ENCODE measurements at places on chromosomes 16 and 17. TPM values are rescaled to one million over a fixed set of nuclear protein-coding genes. Genes with fewer than 3 reads are reported as not detected.

The IL21R gene
- total RNA-seq, result not detected

The MAFG gene
- 23.1 TPM for total RNA-seq

The C1QL1 gene
- 3.3 TPM for total RNA-seq

The HOXB9 gene
- not detected for total RNA-seq

The DYNLRB2 gene
- total RNA-seq, result 3.3 TPM

The BAIAP2 gene
- total RNA-seq, result 25.9 TPM

DNA sequence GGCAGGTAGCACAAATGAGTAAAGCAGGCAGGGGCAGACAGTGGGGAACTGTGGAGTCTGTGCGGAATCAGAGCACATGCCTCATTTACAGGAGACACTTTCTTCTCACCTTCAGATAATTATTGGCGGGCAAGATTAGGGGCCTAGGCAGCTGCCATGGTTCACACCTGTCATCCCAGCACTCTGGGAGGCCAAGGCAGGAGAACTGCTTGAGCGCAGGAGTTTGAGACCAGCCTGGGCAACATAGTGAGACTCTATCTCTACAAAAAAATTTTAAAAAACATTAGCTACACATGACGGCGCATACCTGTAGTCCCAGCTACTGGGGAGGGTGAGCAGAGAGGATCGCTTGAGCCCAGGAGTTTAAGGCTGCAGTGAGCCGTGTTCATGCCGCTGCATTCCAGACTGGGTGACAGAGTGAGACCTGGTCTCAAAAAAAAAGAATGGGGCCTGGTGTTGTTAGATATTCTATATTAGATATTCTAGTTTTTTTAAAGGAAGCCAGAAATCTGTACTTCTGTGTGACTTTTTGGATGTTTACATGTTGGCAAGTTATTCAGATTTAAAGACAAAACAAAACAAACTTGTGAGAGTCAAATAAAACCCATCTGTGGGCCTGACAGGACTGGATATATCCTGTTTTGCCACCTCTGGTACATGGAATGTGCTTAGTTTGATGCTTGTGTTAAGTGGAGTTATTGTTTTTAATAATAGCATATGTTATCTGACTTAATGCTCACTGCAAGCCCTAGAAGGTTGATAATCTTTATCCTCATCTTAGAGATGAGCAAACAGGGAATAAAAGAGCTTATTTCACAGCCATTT, 4.9 kb upstream of the LPCAT2 start:
- DNase-seq, result no peak

DNA sequence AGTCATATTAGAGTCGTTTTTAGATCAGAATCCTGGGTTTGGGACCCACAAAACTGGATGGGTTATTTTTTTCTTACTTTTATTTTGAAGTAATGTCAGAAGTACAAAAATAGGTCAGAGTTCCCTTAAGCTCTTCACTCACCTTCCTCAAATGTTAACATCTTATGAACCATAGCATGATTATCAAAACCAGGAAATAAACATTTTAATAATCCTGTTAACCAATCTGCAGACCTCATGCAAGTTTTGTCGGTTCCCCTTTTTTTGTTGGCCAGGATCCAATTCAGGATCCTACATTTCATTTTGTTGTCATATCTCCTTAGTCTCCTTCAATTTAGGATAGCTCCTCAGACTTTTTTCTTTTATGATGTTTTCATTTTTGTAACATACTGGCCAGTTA, 162.0 kb downstream of the CHD9 start:
- no peak for DNase-seq

GRCh38 chr17:76261421-76262215, 3.5 kb upstream of the UBALD2 start:
- DNase-seq, result no peak

DNA sequence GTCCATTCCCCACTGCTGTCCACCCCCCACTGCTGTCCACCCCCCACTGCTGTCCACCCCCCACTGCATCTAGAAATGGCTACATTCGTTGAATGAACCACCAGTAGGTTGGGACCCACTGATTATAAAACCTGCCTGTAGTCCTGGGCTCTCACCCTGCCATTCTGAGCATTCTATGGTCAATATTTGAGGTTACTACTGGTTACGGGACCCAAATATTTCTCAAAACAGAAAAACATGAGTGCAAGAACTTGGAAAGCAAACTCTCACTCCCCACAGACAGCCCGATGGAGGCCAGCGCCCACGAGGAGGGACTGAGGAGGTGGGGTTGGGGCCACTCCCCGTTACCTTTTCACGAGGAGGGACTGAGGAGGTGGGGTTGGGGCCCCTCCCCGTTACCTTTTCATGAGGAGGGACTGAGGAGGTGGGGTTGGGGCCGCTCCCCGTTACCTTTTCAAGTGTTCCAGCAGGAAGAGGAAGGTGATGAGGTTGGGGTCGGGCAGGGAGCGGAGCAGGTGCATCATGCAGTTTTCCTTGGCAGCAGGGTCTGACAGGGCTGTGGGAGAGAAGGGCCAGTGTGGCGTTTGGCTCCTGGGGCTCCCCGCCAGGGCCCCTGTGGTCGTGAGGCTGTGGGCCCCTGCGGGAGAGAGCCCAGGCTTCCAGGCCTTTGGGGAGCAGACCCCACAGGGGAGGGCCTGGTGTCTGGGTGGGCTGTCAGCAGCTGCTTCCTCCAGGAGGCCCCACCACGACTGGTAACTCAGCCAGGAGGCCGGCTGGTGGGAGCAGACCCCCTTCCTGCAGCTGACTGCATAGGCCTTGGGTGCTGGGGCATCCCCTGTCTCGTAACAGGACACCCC, 12.5 kb downstream of the TIMM22 start:
- no peak for DNase-seq

DNA sequence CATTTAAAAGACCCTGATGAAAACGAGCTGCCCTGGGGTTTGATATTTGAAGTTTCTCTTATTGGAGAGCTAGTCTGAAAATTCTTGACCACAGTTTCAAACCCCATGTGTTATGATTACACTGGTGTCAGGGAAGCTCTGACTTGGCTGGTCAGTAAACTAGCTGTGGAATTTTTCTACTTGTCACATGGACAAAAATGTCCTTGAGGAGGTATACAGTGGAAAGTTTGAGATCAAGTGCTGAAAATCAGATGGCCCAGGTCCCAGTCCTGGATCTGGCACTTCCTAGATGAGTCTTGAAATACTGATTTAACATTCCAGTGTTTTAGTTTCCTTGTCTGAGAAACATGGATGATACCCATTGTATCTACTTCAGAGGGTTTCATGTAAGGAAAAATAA, 30.7 kb upstream of the SOX9 start:
- DNase-seq, result no peak

DNA sequence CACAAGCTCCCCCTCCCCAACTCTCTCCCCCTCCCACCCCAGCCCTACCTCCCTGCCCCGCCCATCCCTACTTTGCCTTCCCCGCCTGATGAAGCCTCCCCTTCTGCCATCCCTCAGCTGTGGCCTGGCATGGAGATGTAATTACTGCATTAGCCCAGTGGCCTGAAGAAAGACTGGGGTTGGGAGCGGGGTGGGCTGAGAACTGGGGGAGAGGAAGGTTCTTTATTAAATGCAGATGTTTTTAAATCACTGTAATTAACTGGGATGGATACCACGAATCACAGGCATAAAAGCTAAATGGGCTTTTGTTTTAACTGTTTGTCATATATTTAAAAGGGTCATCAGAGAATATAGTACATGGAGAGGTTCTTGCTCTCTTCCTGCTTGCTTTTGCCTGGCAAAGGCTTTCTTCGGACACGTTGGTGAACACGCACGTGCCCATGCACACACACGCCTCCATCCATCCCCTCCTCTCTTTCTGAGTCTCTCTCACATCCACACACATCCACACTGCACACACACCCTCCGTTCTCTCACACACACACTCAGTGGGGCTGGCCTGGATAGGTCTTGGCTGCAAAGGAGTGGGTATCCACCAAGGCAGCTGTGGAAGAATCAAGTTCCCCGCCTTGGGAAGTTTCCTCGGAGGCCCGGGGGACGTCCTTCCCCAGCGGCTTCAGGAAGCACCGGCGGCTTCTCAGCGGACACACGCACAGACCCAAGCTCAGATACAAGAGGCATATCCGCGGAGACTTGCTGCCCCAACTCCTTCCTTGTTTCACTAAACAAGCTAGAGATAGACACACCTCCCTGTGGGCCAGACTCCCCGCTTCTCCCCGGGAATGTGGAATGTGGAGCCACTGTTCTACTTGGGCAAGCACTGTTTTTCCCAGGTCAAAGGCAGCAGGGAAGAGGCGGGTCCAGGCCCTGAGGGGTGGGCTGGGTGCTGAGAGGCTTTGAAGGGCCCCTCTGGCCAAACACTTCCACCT, 27.4 kb upstream of the TNRC6C start:
- no peak for DNase-seq

DNA sequence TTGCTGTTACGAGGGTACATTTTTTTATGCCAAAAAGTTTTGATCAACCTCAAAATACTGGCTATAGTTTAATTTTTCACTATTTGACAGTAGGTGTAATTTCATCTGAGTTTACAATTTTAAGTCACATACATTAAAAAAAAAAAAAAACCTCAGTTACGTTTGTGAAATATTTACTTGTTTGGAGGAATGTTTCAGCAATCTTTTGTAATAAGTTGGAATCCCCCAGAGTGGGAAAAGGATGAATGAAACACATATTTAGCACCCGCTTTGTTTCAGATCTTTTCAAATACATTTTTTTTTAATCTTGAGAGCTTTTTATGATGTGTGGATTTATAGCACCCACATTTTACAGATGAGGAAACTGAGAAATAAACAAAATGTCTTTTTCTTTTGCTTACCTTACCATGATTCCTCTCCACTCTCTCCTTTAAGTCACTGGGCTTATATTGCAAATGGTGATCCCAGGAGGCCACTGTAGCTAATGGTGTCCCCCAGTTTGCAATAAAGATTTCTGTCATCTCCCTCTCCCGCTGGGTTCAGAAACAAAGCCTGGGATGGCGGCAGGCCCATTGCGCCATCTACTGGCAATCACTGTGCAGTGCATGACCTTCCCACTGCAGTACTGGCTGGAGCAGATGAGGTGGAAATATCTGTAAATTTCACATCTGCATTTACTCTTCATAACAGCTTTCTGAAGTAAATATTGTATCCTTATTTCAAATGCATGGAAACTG, 27.7 kb downstream of the TBC1D3B start:
- DNase-seq, result peak; percentile 57

GRCh38 chr17:8806926-8807550, 7.9 kb upstream of the MFSD6L start:
- no peak for DNase-seq

- DNase-seq, result no peak
Observed at GRCh38 chr17:48262982-48263730, 155.6 kb downstream of the SNX11 start.

DNA sequence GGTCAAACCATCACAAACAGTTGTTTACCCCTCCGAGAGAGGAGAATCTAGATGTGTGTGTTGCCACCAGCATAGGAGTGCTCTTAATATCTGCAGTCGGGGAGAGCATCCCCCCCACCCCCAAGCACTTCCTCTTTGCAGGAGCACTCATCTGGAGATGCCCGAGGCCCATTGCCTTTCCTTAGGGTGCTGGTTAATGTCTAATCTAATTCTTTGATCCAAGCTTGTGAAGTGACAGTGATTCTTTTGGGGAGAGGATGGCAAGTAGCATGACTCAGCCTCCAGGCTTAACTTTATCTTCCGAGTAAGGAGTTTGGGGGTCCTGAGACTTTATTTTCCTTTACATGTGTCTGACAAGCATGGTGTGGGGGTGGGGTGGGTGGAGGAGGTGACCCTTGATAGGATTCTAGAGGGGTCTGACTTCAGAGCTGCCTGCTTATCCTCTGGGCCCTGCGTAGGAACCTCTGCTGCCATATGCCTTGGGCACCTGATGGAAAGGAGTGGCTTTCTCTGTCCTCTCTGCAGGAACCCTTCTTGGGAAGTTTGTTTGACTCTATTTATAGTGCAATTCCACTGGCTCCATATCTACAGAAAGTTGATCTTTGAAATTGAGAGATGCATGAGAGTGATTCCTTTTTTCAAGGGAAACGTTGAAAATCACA, 207.1 kb downstream of the SPECC1 start:
- DNase-seq, result no peak

DNA sequence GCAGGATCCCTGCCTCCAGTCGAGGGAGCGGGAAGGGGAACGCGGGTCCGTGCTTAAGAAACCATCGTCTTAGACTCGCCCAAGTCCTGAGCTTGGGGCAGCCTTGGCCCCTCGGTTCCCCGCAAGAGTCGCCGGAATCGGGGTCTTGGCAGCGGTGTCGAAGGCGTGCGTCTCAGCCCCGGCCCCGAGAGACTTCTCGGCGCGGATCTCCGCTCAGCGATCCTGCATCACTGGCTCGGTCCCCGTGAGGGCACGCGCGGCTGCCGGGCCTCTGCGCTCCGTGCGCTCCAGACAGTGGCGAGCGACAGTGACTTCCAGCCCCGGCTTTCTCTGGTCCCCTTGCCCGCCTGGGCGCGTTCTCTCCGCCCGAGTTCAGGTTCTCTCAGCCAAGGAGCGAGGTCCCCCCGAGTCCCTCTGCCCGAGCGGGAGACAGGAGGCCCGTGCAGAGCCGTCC, 380 bp downstream of the HS3ST3A1 start:
- peak; percentile 15 for DNase-seq

- no peak for DNase-seq
Observed at GRCh38 chr17:48335858-48336500, 94.0 kb downstream of the SKAP1 start.

- DNase-seq, result no peak
Observed at GRCh38 chr16:47643323-47644000, 182.3 kb downstream of the PHKB start.

DNA sequence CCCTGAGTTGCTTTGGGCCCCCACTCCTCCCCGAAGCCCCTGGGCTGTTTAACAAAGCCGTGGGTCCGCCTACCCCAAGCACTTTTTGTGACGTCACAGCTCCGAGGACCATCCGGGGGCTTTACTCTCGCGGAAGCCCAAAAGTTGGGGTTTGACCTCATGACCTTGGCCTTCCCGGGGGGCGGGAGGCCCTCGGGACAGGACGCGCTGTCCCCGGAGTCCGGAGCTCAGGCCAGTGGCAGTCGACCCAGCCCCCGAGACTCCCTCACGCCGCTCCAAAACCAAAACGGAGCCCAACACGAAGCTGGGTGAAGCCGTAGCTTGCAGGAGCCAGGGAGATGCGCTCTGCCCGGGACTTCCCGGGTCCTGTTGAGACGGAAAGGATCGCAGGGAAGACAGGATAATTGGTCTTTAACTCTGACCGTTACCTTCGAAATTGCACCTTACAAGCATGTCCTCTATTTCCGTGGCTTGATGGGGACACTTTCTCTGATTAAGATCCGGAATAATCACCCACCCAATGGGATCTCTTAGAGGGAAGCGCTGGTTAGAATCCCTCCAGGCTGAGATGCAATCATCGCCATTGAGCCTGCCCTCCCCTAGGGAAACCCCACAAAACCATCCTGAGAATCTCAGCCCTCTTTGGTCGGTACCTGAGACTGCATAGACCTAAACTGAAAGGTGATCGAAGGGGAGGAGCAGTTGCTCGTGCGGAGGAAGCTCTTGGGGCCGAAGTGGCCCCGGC, 4.9 kb upstream of the SOX9 start:
- no peak for DNase-seq

- no peak for DNase-seq
Observed at GRCh38 chr17:66716236-66717026, 118.5 kb upstream of the CACNG5 start.

- no peak for DNase-seq
Observed at GRCh38 chr17:62995377-62995885, 29.4 kb downstream of the TANC2 start.
